Activated T-cell treated with anti-CD3 and anti-CD28 coated beads, Interleukin-2, amount 50 U/mL, for 72 hours (primary cell): ENCODE measurements at places on chromosomes 11 and 22. TPM values are rescaled to one million over a fixed set of nuclear protein-coding genes. Genes with fewer than 3 reads are reported as not detected.
A peak's percentile ranks its signal among the peaks of the same experiment; 100 is the strongest.

DNA sequence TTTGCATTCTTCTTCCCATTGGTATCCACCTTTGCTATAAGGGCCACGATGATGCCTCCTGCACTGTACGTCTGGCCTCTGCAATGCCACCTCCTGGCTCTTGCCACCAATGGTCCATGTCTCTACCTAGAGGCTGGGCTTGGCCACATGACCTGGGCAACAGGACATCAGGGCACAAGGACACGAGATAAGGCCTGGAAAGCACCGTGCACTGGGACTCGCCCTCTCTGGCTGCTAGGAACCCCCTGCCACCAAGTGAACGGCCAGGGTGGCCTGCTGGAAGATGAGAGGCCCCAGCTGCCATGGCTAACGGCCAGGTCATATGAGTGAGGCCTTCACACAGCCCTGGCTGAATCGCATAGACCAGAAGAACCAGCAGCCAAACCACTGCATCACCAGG lies 87.4 kb downstream of the TRMU start:
- no peak for DNase-seq

GRCh38 chr11:38460429-38460828 lies 1862.4 kb upstream of the RAG2 start:
- DNase-seq = no peak

DNA sequence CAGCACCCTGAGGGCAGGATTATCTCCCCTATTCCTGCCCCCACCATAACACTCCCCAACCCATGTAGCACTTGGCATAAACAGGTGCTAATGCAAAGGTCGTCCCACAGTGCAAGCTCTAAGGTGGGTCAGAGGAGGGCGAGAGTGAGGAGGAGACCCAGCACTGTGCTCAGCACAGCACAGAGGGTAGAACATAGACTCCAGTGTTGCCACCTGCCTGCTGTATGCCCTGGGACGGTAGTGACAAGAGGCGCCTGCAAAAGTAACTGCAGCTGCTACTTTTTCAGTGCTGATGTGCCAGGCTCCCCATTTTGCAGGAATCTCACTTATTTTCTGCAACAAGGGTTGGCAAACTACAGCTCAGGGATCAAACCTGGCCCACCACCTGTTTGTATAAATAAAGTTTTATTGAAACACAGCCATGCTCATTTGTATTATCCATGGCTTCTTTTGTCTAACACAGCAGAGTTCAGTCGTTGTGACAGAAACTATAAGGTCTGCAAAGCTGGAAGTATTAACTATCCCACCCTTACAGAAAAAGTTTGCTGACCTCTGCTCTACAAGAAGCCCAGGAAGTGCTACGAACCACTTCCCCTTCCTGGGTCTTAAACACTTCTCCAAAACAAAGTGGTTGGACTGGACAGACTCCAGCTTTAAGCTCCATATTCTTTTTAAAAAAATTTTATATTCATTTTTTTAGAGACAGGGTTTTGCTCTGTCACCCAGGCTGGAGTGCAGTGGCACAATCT lies 16.9 kb upstream of the CDC42BPG start:
- no peak for DNase-seq

DNA sequence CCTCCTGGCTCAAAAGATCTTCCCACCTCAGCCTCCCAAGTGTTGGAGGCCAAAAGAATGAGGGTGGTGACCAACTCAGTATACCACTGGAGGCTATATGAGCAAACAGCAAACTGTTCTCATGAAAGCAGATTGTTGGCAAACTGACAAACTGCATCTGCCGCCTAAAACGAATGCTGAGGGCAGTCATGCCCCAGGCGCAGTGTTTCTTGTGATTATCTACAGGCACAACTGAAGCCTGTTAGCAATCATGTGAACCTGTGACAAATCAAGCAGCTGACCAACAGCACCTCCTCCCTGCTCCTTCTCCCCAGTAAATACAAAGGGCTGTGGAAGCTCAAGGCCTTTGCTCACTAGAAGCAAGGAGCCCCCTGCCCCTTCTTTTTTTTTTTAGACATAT lies 47.8 kb downstream of the BTBD10 start:
- no peak for DNase-seq

DNA sequence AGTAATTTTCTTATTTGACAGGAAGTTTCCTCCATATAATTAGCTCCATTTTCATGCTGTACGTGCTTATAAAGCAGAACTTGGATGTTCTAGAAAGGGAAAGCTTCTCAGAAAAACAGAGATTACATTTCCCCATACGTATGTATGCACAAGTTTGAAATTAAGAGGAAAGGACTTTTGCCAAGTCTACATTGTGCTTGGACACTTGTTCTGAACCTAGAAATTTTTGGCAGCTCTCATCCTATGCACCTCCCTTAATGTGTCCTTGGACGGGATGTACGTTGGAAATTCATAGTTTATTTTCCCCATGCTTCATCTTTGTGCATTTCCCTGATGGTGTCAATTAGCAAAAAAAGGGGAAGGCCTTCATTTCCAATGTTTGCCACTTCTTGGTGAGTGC lies 322.7 kb downstream of the BLID start:
- DNase-seq = no peak

GRCh38 chr11:74033046-74033445 lies 24.2 kb upstream of the UCP3 start:
- no peak for DNase-seq

- no peak for DNase-seq
Measured at GRCh38 chr22:40694411-40694810, 15.1 kb downstream of the MCHR1 start.

DNA sequence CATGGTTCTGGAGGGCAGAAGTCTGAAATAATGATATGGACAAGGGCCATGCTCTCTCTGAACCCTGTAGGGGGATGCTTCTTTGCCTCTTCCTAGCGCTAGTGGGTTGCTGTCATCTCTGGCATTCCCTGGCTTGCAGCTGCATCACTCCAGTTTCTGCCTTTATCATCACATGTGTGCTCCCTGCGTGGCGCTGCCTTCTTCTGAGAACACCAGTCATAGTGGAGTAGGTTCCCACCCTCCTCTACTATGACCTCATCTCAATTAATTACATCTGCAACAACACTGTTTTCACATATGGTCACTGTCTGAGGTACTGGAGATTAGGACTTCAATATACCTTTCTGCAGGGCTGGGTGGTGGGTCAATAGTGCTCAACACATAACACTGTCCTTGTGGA lies 402.3 kb upstream of the NARS2 start:
- DNase-seq = no peak

DNA sequence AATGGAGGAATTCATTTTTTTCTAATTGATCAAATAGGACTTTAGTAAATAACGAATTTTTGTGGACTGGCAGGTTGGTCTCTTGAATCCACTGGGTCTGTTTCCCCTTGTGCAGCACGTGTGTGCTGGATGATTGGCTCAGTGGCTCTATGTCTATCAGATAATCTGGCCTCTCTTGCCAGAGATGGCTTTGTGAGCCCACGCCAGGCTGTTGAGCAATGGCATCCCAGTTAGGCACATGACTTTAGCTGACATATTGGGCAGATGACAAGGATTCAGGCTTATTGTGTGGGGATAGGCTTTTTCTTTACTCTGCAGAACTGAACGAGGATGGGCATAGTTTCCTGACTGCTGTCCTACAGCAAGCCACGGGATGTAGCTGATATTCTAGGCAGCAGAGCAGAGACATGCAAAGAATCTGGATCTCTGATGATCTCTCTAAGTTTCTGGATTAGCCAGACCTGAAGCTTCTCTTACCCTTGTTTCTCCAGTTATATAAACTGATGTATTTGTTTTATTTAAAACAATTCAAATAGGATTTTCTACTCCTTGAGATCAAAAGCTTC lies 144.9 kb downstream of the ARHGAP42 start:
- DNase-seq = no peak

GRCh38 chr22:42905702-42906183 lies 48.7 kb upstream of the ARFGAP3 start:
- no peak for DNase-seq

The ANGPTL5 gene
- total RNA-seq = not detected

The SLC1A2 gene
- total RNA-seq = 0.09 TPM

DNA sequence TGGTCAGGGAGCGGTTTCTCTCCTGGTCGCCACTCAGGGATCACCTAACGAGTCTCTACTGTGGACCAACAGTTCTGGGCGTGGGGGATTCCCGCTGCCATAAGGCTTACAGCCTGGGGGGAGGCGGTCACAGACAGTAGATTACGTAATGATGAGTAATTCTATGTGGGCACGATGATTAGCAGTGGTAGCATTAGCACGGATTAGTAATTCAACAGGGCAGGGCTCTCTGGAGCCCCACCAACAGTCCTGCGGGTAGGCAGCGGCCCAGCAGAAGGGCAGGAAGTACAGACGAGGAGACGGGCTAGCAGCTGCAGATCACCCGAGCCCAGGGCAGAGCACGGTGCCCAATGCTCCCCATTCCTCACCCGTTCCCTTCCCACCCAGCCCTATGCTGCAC lies 3.6 kb downstream of the SHISAL1 start:
- DNase-seq = no peak

The SLC6A5 gene
- not detected for total RNA-seq

DNA sequence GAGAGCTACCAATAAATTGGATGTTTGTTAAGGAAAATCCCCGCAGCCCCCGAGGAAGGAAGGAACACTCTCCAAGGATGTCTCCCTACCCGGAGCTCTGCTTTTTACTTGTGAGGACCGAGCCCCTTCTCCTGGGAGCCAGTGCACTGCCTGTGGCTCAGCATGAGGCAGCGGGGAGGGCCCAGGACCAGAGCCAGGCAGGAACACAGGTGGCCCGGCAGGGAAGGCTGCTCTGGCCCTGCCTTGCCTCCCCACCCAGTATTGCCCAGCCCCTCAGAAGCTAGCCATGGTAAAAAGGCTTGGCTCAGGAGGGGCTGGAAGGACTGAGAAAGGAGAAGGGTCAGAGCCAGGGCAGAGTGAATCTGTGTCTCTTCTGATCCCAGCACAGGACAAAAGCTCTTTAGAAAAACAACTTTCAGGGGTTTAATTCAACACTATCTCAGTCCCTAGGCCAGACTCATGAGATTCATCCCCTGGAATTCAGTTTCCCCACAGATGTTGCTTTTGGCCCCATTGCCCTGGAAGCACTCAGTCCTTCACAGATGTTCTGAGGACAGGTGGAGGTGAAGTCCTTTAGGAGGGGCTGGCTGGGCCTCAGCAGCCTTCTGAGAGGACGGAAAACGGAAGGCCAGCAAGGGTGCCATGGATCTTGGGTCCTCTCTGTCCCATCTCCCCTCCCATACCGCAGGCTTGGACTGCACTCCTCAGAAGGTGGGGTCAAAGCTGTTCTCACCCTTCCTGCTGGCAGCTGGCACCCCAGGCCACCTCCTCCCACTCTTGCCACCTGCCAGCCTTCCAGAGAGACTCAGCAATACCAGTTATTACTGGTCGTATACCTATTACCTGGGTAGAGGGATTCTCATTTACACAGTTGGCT lies 318.9 kb downstream of the NTM start:
- DNase-seq = no peak

The LMO2 gene
- not detected for total RNA-seq

DNA sequence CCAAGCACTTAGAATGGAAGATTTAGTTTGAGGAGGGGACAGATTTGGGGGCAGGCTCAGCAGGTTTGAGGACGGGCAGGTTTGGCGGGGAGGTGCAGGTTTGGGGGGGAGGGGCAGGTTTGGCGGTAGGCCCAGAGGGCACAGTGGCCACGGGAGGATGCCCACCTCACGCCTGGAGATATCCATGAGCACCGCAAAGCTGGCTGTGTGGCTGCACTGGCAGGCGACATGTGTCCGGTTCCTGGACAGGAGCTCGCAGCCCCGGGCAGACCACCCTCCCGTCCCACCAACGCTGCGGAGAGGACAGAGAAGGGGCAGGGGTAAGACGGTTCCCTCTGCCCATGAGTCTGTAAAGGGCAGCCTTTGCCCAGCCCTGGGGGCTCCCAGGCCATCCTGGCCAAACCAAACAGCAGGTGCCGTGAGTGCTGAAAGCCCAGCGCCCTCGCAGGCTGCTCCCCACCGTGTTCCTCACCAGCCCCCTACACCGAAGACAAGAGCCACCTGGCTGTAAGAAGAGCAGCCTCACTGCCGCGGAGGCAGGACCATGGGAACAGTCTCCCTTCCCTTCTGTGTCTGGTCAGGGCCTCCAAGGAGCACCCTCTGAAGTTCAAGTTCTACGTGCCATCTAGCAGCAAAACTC lies 43.0 kb downstream of the TRMU start:
- no peak for DNase-seq

The MGAT3 gene
- total RNA-seq = 1.2 TPM

GRCh38 chr11:35983981-35984380 lies 40.1 kb downstream of the LDLRAD3 start:
- no peak for DNase-seq

- DNase-seq = no peak
Measured at GRCh38 chr11:12129227-12129626, 18.8 kb downstream of the MICAL2 start.

The UCP2 gene
- 198 TPM for total RNA-seq

The SVIP gene
- 48.3 TPM for total RNA-seq

The MN1 gene
- 0.02 TPM for total RNA-seq

The SIDT2 gene
- total RNA-seq = 32.0 TPM

GRCh38 chr11:86524620-86525352 lies 147.6 kb downstream of the ME3 start:
- DNase-seq = no peak

- DNase-seq = peak; percentile 29
Measured at GRCh38 chr22:37746366-37747079, 49.7 kb downstream of the TRIOBP start.

The DERL3 gene
- 5.2 TPM for total RNA-seq

The RFPL1 gene
- total RNA-seq = not detected

The EIF3L gene
- total RNA-seq = 826 TPM

DNA sequence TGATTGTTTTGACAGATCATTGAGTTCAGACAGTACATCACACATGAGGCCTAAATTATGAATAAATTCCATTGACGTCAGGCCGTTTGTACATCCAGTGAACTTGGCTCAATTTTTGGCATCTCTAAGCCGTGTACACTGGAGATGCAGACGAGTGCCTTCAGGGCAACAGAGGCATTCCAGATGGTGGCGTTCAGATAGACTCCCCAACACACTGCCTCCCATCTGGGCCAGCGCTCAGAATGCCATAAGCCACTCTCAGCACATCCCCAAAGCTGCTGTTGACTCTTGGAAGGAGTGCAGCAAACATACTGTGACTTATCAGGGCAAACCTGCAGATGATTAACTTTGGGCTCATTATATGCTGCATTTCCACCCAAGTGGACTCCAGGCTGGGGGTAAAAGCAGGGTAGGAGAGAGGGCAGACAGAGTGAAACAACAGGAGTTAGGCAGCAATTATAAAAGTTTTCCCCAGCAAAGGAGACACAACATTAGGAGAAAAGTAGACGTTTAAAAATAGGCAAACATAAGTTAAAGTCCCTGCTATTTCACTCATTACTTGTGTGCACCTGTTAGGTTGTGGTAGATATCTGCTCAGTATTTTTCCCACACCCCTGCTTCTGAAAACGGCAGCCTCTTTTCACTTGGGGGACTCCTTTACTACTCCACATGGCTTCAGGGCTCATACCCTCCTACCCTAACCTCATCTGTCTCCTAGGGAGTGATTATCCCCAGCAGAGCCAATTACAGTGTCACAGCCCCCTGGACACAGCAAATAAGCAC lies 60.2 kb upstream of the PDE3B start:
- no peak for DNase-seq

The DNAL4 gene
- 10.6 TPM for total RNA-seq

GRCh38 chr11:119100246-119100970 lies 1.2 kb downstream of the DPAGT1 start:
- no peak for DNase-seq

The SCGB1C1 gene
- not detected for total RNA-seq

GRCh38 chr11:113189909-113190667 lies 124.3 kb upstream of the TTC12 start:
- no peak for DNase-seq
